ENCODE measurements at places on chromosomes 12 and 14.

DNA sequence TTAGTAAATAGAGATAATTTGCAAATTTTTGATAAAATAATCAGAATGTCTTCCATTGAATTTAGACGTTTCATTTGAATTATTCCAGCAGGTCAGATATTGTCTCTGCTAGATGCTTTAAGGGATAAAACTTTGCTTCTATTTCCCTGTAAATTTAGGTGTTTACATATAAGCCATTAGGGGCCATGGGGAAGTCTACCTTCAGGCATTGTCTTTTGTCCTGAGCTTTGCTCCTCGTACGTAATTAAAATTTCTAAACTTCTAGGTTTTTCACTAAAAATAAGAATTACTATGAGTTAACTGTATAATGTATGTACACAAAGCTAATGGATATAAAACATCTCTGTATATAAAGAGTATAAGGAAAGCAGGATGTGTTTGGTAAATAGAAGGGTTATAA lies 24.1 kb upstream of the CD69 start:
- DNase-seq = no peak

- DNase-seq = no peak
Observed at GRCh38 chr14:66015071-66015780, 470.9 kb upstream of the CCDC196 start.

GRCh38 chr12:119727600-119728443 lies 59.9 kb downstream of the PRKAB1 start:
- no peak for DNase-seq

DNA sequence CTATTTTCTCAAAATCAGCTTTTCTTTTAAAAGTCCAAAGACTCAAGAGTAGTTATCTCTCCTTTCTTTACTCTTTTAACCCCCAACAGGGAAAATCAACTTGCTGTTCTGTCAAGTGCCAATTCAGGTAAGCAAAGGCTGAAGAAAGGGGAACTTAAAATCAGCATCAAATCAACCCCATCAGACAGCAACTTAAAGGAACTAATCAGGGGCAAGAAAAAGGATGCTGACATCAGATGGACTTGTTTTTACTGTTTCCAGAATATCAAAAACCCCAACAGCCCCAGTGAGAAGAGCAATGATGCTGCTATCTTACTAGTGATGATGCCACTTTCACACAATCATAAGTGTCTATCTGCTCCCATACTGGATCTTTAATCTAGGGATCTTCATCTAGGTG lies 3.4 kb downstream of the BAZ2A start:
- DNase-seq = no peak

DNA sequence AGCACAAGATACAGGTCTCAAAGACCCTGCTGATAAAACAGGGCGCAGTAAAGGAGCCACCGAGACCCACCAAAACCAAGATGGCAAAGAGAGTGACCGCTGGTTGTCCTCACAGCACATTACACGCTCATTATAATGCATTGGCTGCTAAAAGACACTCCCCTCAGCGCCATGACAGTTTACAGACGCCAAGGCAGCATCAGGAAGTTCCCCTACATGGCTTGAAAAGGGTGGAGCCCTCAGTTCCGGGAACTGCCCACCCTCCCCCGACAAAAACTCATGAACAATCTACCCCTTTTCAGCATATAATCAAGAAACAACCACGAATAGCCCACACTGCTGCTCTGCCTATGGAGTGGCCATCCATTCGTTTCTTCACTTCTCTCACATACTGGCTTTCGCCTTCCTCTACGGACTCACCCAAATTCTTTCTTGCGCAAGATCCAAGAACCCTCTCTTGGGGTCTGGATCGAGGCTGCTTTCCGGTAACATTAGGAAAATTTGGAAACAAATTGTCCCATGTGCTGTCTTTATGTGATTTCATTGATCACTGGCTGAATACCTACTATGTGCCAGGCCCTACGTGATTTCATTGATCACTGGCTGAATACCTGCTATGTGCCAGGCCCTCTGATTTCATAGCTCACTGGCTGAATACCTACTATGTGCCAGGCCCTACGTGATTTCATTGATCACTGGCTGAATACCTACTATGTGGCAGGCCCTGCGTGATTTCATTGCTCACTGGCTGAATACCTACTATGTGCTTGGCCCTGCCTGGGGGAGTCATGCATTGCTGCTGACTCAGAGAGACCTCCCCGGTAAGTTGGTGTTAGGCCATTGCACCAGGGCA lies 126.4 kb downstream of the PIWIL1 start:
- no peak for DNase-seq

DNA sequence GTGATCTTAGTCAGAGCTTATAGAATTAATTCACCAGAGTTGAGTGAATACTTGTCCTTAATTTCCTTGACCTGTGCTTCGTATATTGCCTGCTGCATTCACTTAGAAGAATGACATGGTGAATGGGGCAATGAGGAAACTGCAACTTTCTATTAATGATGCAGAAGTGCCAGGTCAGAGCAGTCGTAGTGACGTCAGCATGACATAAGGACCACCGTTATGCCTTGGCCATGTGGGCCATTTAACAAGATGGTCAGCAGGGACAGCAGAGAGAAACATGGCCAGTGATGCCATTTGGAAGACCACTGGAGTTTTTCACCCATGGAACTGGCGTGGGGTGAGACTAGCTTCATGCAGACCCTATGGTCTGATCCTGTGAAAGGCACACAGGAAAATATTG lies 1469.4 kb upstream of the TMEM132C start:
- DNase-seq = no peak

DNA sequence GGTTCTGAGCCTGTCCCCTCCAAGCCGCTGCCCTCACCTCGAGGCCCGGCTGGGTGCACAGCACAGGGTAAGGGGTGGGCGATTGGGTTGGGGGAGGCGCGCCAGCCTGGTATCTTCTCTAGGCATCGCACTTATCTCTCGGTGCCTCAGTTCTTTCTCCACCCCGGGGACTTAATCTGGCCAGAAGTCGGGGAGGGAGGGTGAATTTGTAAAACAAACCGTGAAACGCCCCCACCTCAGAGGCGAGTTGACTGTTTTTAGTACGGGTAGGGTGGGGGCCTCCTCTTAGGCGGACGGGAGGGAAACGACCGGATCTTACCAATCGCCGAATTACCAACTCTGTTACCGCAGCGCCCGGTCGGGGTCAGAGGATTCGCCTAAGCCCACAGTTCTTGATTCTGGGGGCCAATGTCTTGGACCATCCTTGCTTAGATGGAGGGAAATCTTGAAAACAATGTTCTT lies 1.4 kb upstream of the TBX3 start:
- DNase-seq = no peak

DNA sequence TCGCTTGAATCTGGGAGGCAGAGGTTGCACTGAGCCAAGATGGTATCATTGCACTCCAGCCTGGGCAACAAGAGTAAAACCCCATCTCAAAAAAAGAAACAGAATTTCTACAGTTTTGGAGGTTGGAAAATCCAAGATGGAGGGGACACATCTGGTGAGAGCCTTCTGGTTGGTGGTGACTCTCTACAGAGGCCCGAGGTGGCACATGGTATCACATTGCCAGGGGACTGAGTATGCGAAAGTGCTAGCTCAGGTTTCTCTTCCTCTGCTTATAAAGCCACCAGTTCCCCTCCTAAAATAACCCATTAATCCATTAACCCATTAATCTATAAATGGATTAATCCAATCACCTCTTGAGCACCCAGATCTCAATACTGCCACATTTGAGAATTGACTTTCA lies 70.8 kb upstream of the DACT1 start:
- DNase-seq = no peak

- DNase-seq = no peak
Observed at GRCh38 chr12:122593910-122594309, 66.9 kb downstream of the KNTC1 start.

DNA sequence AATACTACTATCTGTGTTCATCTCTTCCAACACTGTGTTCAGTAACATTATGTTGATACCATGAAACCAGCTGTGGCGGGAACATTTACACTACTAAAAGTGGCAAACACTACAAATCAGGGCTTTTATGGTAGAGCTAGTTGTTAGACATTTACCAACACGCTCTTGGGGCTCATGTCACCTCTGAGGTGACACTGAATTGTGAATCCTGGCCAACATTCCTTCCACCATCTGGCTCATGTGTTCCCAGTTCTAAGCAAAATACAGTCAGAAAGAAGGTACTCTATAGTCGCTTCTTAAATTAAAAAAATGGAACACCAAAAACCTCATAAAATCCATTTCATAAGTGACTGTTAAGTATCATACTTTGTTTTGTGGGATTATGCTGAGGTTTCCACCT lies 436.6 kb downstream of the FUT8 start:
- DNase-seq = no peak

DNA sequence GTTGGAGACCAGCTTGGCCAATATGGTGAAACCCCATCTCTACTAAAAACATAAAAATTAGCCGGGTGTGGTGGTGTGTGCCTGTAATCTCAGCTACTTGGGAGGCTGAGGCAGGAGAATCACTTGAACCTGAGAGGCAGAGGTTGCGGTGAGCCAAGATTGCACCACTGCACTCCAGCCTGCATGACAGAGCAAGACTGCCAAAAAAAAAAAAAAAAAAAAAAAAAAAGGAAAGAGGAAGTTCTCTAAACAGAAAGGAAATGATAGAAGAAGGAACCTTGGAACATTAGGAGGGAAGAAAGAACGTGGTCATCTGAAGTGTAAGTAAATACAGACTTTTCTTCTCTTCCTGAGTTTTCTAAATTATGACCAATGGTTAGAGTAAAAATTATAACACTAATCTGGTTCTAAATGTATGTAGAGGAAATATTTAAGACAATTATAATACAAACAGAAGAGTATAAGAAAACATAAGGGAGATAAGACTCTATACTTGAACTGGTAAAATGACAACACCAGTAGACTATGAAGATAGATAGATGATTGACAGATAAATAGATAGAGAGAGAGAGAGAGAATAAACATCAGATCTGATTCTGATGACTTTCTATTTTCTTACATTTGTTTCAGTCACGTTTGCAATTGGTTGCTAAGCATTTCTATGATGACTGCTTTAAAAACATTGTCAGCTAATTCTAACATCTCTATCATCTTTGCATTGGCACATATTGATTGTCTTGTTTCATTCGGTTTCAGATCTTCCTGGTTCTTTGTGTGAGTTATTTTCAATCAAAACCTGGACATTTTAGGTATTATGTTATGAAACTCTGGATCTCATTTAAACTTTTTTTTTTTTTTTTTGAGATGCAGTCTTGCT lies 12.9 kb upstream of the CORO1C start:
- DNase-seq = no peak

DNA sequence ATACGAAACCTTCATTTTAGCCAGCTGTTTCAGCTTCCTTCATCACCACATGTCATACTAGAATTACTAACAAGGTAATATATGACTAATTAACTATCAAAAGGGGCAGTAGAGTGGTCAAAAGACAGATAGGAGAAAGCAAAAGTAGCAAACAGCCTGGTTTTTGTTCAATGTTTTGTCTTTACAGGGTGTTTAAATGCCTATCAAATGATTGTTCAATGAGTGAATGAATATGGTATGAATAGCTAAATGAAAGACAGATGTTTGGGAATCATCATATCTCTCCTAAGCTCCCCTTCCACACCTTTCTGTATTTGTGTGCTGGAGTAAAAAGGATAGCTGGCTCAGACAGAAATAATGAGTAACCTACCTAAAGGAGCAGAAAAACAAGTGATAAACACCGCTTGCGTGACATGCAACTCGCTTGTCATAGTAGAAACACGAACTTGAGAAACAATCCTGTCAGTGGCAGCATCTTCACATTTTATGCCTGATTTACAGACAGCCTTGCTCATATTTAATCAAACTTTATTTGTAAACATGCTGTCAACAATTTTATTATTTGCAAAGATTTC lies 34.2 kb downstream of the ABCC9 start:
- no peak for DNase-seq

- no peak for DNase-seq
Observed at GRCh38 chr12:41045509-41045908, 142.6 kb upstream of the PDZRN4 start.

DNA sequence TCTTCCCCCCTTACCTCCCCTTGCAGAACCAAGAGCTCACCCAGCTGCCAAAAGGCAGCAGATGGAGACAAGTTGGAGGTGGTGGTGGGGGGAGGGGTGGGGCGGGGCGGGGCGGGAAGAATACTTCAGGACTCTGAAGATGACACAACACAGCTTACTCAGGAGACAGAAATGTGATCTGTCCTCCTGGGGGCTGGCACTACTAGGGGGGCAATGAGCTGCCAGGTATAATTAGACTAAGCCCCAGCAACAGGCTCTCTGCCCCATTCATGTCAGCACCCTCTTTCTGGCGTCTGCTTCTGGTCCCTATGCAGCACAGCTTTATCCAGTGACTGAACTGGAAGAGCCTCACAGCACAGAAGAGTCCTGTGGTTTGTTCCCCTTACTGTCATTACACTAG lies 407.0 kb downstream of the MED13L start:
- no peak for DNase-seq

- no peak for DNase-seq
Observed at GRCh38 chr12:121295116-121295745, 1.3 kb downstream of the CAMKK2 start.

DNA sequence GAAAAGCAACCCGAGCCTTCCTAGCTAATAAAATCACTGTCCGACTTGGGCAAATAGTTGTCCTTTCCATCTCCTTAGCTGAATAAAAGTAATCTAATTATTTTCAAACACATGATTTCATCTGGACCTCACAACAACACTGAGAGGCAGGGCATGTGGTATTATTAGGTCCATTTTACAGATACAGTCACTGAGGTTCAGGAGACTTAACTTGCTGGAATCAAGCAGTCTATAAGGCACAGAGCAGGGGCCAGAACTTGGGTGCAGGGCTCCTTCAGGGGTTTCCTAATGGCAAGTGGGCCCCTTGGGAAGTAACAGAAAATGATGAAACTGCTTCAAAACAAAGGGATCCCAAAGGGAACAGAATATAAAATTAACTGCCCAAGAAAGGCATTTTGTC lies 15.5 kb downstream of the PLXNC1 start:
- DNase-seq = no peak

DNA sequence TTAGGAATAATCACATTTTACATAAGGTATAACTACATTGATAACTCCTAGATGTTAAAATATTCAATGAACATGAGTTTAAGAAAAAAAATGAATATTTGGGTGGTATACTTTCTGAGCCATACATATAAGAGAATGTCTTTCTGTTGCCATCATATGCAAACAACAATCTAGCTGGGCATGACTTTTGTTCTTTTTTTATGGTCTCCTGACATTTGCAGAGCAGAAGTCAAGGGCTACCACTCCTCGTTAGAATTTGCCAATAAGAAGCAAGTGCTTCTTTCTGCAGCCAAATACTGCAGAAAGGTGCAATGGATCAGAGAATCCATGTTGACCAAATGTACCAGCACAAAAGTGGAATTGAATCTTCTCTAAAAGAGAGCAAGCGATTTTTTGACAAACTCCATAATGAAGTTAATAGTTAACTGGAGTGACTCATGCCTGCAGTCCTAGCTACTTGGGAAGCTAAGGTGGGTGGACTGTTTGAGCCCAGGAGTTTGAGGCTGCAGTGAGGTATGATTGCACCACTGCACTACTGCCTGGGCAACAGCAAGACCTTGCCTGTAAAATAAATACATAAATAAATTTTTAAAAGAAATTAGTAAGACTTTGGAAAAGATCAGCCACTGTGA lies 25.5 kb upstream of the CCDC91 start:
- no peak for DNase-seq
